ENCODE measurements at places on chromosomes 16 and 17.

DNA sequence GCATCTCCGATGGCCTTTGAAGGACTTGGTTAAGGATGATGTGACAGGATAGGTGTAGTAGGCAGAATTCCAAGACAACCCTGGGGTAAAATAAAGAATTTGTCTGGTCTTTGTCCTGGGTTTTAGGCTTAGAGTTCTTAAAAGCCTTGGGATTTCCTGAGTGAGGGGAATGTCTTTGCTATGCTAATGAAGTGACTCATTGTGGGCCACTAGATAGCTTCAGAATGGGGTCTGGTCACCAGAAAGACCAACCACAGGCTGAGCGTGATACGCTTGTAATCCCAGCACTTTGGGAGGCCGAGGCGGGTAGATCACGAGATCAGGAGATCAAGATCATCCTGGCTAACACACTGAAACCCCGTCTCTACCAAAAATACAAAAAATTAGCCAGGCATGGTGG lies 182.8 kb upstream of the TOX3 start:
- no peak for DNase-seq

DNA sequence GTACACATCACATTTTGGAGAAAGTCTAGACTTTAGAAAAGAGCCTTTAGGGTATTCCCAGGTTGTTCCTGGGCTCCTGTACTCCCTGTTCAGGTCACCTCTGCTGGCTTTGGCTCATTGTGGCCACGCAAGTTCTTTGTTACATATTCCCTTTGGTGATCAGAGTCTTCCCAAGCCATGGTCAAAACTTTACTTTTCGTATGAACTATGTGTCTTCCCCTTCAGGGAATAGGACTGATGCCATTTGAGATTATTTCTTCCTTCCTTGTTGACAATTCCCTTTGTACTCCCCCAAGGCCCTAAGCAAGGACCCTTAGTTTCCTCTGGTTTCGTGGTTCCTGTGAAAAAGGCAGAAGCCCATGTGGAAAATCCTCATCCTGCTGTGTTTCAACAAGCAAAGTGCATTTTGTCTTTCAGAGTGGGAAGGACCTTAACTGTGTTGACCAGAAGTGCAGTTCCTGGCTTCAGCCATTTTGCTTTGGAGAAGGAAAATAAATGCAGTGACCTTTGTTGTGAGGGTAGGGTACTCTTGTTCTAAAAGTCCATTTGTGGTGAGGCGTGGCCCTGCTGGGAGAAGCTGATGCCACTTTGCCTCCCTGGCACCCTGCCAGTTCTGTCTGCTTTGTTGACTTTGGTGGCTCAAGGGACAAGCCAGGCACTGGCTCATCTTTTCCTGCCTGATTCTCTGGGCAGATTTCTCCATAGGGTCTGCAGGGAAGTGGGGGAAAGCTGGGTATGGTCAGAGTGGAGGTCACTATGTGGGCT lies 55.1 kb downstream of the ZNRF1 start:
- DNase-seq, result peak; percentile 41

DNA sequence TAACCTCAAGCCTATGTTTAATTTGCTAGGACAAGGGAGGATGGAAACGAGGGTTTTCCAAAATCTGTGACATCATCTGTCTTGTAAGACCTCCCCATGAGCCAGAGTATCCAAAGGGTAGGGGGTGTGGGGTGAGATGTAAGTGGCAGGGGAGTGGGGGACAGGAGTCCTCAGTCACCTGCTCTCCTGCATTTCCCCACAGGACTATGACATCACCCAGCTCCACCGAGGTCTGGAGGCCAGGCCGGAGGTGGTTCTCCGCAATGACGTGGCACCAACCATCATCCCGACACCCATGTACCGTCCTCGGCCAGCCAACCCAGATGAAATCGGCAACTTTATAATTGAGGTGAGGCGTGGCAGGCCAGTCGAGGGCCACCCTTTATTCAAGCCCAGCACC lies 41.5 kb upstream of the CDH1 start:
- DNase-seq, result no peak

GRCh38 chr16:19885451-19886072 lies 914 bp upstream of the GPRC5B start:
- DNase-seq, result no peak

DNA sequence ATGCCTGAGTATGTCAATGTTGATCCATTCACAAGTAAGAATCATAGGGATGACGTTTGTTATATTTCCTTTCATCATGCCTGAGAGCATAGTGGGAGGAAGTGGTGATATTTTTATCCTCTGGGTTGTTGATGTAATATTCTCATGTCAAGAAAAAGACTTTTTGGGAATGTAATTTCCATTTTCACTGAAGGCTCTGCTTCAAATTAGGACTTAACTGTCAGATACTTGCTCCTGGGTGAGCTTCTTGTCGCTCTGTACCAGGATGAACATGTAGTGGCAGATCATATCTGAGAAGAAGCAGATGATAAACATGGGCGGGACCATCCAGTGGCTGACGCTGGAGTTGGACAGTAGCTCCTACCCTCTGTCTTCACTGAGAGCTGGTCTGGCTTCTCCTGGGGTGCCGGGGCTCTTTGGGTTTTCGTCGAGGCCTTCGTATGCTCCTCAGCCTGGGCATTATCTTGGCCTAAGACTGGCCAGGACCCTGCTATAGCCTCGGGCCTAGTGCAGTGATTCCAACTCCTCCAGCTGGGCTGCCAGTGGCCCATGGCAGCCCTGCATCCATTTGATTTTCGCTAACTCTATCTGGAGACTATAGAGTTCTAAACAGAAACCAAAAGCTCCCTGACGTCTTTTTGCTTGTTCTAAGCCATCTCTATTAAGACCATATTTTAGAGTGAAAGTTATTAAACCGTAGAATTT lies 19.7 kb downstream of the CYB5B start:
- peak; percentile 1 for DNase-seq

DNA sequence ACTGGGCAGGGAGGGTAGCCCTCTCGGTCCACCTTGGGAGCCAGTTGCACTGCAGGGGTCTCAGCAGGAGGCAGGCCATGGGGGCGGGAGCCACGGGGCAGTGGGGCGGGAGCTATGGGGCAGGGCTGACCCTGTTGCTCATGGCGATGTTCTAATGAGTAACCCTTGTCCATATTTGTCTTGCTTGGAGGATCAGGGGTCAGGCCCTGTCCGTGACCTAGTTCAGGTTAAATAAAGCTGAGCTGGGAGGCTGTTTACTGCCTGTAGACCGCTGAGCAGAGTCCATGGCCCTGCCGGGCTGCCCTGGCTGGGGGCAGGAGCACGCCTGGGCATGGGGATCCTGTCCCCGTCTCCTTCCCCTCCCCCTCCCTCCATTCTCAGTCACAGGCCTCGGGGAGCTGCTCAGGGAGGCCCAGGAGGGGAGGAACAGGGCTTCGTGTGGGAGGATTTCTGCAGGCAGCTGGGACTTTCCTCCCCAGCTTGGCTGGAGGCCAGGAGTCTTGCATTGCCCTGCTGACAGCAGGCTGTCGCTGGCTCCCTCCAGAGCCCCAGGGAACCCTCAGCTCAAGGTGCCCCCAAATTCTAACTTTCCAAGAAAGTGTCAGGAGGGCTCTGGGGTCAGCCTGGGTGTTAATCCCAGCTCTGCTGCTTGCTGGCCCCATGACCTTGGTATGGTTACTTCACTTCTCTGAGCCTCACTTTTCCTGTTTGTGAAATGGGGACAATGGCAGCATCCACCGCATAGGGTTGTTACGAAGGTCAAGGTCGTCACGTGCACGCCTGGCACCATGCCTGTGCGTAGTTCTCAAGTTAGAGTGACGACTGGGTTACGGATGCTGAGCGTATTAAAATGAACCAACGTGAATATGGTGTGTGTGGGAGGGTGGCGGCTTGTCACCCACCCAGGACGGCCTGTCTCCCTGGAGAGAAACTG lies 6.1 kb upstream of the SERPINF2 start:
- DNase-seq, result no peak

GRCh38 chr17:64507413-64507782 lies 621 bp downstream of the CEP95 start:
- DNase-seq, result peak; percentile 32

DNA sequence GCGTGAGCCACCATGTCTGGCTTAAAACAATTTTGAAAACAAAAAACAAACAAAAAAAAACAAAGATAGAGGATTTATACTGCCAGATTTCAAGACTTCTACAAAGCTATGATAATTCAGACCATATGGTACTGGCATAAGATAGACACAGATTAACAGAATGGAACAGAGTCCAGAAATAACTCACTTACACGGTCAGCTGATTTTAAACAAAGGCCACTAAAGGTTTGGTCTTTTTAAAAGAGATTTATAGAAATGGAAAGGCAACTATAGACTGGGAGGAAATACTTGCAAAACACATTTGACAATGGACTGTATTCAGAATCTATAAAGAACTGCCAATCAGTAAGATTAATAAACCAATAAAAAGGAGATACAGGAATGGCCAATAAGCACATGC lies 48.6 kb upstream of the MNT start:
- DNase-seq, result no peak
